ENCODE measurements at places on chromosomes 1 and 21.

GRCh38 chr1:117371441-117372151 lies 4.3 kb downstream of the MAN1A2 start:
- no peak for DNase-seq

DNA sequence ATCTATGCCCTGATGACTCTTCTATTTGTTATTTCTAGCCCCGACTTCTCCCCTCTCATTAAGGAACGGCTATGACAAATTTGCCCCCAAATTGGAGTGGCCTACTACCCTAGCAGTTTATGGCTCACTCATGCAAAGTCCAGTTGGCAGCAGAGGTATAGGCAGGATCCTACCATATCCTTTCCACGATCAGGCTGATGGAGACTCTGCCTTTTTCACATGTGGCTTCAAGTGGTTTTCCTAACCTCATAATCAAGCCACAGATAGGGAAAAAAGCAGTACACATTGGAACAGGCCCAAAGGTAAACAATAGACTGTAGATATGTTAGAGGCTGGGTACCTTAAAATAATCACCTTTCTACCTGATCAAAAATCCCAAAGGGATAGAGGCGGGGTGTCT lies 292.5 kb downstream of the NCAM2 start:
- no peak for DNase-seq

DNA sequence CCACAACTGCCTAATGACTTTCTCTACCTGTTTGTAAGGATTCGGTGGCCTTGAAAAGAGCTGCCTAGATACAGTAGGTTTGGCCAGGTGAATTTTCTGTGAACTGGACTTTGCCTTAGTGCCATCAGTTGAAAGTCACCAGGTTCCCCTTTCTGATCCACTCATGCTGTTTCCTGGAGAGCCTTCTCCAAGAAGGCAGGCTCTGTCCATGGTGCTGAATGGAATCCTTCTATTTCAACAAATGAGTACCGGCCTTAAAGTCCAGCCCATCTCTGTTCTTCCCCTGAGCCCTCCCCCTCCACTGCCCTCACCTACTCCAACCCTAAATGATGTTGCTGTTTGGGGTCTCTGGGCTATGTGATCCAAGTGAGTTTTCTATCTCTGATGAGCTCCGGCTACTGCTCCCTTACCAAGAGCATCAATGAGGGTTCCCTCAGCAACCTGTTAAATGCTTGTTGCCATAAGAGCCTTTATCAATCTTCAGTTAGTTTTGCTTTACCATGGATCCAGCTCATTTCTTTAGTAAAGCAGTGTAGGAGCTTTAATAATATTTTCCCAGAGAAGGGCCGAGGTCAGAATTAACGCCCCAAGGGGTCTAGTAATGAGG lies 500.4 kb downstream of the PTPRU start:
- DNase-seq: no peak

DNA sequence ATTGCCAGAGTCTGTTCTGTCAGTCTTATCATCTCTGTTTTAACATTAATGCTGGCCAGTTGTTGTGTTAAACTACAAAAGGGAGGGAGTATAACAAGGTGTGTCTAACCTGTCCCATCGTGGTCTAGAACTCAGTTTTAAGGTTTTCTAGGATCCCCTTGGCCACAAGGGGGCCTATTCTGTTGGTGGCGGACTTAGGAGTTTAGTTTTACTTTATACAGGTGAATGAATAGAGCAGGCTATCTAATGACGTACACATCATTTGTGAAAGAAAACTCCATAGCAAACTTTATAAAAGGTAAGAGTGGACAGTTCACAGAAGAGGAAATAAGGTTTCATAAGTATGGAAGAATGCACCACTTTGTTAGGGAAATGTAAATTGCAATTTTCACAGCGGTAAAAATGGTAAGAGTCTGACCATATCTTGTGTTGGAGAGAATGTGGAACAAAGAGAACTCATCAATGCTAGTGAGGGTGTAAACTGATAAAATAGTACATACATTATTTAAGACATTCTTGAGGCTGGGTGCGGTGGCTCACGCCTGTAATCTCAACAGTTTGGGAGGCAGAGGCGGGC lies 2.5 kb upstream of the ATF6 start:
- peak; percentile 24 for DNase-seq

- DNase-seq: no peak
Measured at GRCh38 chr1:93805027-93805610, 73.9 kb downstream of the DNTTIP2 start.

- no peak for DNase-seq
Measured at GRCh38 chr1:182205351-182206022, 144.0 kb upstream of the ZNF648 start.

GRCh38 chr1:172224871-172225270 lies 195.6 kb upstream of the C1orf105 start:
- DNase-seq: no peak

DNA sequence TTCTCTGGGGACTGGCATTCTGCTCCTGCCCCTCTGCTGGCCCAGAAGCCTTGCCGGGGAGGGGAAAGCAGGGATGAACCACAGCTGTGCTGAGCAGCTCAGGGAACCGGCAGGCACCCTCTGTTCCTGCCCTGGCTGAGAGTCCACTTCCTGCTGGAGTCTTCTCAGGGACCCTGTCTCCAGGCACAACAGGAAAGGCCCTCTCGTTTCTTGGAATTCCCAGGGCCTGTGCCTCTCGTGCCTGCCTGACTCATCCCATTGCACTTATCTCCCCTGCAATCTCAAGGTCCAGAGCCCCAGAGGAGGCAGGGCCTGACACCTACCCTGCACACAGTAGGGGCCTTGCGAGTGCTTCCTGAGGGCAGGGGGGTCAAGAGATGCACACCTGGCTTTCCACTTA lies 1.1 kb upstream of the EDN2 start:
- no peak for DNase-seq

DNA sequence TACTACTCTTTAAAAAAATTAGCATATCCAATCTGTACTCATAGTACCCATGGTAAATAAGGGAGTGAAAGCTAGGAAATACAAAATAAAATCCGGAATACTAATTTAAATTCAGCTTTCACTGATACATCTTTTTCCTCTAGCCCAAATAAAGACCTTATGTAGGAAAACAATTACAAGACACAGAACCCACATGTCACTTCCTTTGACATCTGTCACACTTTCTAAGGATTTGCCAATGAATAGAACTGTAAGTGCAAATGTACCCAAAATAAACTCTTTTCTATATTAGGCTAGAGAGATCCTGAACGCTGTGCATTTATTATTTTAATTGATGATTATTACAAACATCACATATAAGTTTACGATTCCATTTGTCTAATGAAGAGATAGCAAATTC lies 393.0 kb downstream of the LRRIQ3 start:
- DNase-seq: no peak

DNA sequence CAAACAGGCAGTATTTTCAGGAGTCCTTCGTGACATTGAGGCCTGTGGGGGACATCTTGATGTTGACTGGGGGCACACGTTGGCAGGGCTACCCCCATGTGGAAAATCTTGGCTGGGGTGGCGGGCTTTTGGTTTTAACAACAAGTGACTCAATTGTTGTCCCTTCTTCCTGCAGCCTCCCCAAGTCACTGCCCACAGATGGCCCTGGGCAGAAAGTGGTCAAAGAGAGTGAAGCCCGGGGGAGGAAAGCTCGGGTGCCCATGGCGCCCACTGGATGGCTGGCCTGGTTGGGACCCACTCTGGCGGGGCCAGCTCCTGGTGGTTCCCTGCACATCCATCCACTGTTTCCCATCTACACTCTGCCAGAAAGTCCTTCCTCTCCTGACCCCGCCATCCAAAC lies 24.6 kb upstream of the ZNF648 start:
- no peak for DNase-seq

GRCh38 chr1:110860174-110860573 lies 12.8 kb upstream of the CD53 start:
- no peak for DNase-seq

DNA sequence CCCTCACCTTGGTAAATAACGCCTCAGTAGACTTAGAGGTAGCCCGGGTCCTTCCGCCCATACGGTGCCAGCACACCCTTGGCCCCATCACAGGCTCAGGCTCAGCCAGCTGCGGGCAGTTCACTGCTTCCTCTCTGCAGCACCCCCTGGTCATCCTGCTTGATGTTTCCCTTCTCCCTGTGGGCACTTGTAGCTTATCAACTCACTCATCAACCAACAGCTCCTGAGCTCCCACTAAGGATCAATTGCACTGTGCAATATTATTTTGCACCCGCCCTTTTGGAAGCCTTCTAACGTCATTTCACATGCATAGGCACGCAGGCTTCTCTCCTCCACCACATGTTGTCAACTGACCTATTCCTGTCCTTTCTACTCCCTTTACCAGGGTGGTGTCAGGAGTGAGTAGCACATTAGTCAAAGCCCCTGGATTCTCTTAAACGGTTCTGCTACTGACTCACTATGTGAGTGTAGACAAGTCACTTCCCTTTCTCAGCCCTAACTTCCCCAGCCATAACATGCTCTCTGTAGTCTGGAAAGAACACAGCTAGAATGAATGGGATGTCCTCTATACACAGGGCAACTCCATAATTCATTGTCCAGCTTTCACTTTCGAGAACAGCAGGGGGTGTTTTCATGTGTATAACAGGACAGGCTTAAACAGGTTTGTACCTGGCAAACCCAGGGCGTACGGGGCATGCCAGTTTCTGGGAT lies 47.1 kb upstream of the IRF2BP2 start:
- DNase-seq: peak; percentile 32

GRCh38 chr1:228935198-228935663 lies 200.0 kb downstream of the RHOU start:
- DNase-seq: no peak

- no peak for DNase-seq
Measured at GRCh38 chr1:59179673-59180072, 117.2 kb upstream of the FGGY start.

GRCh38 chr21:18424276-18424675 lies 20.7 kb upstream of the TMPRSS15 start:
- DNase-seq: no peak

- peak; percentile 51 for DNase-seq
Measured at GRCh38 chr1:43653339-43653738, 3.4 kb downstream of the KDM4A start.

DNA sequence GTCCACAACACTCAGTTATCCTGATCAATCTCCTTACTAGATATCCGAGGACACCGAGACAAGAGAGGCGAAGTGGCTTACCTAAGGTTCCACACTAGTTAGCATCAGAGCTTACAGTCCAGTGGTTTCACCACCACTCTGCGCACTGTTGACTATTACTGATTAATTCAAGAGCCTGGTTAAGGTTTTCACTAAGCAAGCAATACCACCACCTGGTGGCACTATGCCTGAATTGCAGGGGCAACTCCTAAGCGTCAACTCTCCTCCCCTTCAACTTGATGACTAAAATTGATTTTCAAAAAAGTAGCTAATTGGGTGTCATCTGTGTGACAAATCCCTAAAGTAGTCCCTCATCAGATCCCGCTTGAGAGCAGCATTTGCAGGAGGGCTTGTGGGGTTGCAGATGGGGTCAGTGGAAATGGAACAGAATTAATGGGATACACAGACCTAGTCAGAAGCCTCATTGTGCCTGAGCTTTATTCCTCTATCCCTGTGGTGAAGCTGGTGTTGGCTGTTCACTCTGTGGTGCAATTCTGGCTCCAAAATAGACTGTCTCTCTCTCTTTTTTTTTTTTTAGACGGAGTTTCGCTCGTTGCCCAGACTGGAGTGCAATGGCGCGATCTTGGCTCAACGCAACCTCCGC lies 9.1 kb downstream of the TTC22 start:
- DNase-seq: no peak

- no peak for DNase-seq
Measured at GRCh38 chr1:27327964-27328363, 6.0 kb downstream of the TMEM222 start.

- no peak for DNase-seq
Measured at GRCh38 chr21:42780617-42781016, 98.7 kb downstream of the WDR4 start.

DNA sequence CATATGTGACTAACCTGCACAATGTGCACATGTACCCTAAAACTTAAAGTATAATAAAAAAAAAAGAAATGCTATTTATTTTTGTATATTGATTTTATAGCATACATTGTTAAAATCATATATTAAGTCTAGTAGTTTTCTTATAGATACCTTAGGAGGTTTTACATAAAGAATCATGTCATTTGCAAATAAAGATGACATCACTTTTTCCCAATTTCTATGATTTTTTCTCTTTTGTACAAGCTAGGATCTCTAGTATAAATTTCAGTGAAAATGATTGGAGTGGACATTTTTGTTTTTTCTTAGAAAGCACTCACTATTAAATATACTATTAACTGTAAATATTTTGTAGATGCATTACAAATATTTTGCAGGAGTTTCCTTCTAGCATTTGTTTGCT lies 20.5 kb upstream of the NTMT2 start:
- DNase-seq: no peak

- DNase-seq: no peak
Measured at GRCh38 chr1:17620448-17620847, 81.0 kb downstream of the ARHGEF10L start.

DNA sequence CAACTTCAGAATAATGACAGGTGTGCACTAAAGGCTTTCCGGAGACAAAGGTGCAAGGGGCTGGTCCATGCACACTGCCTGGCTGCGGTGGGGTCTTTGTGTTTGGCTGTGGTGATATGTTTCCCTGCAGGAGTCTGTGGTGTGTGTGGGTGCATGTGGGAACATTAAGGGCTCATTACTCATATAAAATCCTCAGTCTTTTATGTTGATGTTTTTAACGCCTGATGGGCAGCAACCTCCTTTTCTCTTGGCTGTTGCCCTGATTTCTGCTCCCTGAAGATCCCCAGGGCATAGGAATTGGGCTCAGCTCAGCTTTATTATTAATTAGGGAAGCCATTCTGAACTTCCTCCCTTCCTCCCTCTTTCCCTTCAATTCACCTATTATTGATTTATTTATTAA lies 67.6 kb upstream of the SPAG17 start:
- no peak for DNase-seq
